ENCODE measurements at places on chromosomes 4 and X. TPM values are rescaled to one million over a fixed set of nuclear protein-coding genes. Genes with fewer than 3 reads are reported as not detected.

GRCh38 chr4:113064244-113064643 is 14.8 kb downstream of the ANK2 start:
- H3K27ac ChIP-seq = no peak overlapping the region
- no peak for DNase-seq
- H3K27me3 ChIP-seq = no peaks in the 10 kb centered on the region

DNA sequence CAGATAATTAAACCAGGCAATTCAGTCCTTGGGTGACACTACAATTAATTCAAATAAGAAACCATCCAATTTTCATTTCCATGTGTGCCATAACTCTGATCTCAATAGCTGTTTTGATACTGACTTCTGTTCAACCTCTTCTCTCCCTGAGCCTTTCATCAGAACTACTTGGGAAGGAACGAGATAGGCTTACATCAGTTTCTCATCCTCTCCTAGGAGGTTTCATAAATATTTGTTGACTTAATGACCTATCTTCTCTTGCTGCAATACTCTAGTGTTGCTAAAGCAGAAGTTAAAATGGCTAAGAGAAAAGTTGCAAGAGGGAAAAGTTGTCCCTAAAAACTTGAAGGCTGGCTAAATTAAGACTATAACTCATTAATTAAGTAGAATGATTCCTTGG is 41.8 kb downstream of the PRKG2 start:
- H3K4me1 ChIP-seq = no peaks in the 10 kb centered on the region
- no peaks in the 10 kb centered on the region for H3K36me3 ChIP-seq
- H3K27me3 ChIP-seq = no peaks in the 10 kb centered on the region
- H3K27ac ChIP-seq = no peak overlapping the region
- DNase-seq = no peak

DNA sequence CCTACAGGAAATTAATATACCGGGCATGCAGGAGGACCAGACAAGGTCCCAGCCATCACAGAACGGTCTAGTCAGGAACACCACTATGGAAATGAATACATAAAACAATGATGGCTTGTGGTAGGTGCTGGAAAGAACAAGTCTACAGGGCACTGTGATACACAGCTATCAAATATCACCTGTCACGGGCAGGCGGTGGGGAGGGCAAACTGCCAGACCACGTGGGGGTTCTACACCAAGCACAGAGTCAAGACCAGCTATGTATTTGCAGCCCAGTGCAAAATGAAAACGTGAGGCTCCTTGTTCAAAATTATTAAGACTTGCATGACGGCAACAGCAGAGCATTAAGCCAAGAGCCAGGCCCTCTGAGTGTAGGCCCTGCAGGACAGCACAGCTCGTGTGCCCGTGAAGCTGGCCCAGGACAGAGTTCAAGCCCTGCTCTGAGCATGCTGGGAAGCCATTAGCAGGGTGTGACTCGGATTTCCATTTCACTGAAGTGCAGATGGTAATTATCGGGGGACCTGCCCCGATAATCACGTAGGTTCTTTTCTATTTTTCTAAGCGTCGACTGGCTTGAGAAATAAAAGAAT is 83.6 kb downstream of the JAKMIP1 start:
- no peak for DNase-seq
- no peaks in the 10 kb centered on the region for H3K4me1 ChIP-seq
- H3K27me3 ChIP-seq = peaks cover 18% of the 10 kb centered on the region
- no peak overlapping the region for H3K4me3 ChIP-seq
- H3K27ac ChIP-seq = no peak overlapping the region
- no peaks in the 10 kb centered on the region for H3K36me3 ChIP-seq

DNA sequence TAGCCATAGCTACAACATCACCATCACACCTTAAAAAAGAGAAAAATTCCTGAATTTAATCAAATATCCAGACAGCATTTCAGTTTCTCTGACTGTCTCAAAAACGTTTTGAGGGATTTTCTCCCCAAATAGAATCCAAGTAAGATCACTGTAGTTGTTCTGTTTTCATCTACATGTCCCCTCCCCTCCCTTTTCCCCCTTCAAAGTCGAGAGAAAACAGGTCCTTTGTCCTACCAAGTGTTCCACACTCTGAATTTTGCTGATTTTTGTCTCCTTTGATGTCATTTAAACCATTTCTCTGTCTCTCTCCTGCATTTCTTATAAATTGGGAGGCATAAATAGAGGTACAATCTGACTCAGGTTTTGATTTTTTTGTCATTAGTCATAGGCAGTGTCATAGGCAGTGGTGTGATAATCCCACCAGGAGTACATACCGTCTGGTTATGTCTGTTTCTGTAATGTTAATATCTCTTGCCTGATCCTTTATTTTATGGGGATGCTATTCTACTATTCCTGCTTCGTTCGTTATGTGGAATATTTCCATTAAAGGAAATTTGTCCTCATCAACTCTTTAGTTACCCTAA is 348.6 kb downstream of the PTTG2 start:
- no peak for DNase-seq
- no peaks in the 10 kb centered on the region for H3K4me1 ChIP-seq
- H3K27ac ChIP-seq = no peak overlapping the region
- no peak overlapping the region for H3K4me3 ChIP-seq

GRCh38 chrX:120236687-120237479 is 13.7 kb upstream of the ZBTB33 start:
- H3K4me3 ChIP-seq = no peak overlapping the region
- DNase-seq = no peak
- H3K36me3 ChIP-seq = no peaks in the 10 kb centered on the region
- no peak overlapping the region for H3K27ac ChIP-seq
- H3K27me3 ChIP-seq = no peaks in the 10 kb centered on the region
- no peaks in the 10 kb centered on the region for H3K4me1 ChIP-seq

The TIGD4 gene
- total RNA-seq = 1.3 TPM

DNA sequence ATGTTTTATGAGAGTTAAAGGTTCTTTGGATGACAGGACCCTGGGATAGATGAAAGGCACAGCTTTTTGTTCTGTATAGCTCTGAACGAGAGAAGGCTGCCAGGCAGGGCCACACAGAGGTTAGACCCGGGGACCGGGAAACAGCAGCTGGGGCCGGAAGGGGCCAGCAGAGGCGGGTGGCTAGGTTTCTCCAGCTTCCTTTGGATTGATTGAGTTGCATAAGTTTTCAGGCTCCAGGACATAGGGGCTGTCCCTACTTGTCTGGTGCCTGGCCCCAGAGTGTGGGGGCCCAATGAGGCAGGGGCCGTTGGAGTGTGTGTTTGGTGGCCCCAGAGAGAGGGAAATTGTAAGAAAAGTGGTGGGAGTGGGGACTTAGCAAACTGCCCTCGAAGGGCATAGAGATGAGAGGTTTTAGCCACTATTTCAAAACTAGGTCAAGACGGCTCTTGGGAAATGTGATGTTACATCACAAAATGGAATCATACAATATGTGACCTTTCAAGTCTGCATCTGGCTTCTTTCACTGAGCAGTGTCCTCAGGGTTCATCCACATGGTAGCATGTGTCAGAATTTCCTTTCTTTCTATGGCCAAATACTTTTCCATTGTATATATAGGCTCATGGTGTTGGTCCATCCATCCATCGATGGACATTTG is 3.7 kb downstream of the ZFP92 start:
- no peaks in the 10 kb centered on the region for H3K27me3 ChIP-seq
- no peak for DNase-seq
- H3K36me3 ChIP-seq = no peaks in the 10 kb centered on the region
- no peak overlapping the region for H3K27ac ChIP-seq

DNA sequence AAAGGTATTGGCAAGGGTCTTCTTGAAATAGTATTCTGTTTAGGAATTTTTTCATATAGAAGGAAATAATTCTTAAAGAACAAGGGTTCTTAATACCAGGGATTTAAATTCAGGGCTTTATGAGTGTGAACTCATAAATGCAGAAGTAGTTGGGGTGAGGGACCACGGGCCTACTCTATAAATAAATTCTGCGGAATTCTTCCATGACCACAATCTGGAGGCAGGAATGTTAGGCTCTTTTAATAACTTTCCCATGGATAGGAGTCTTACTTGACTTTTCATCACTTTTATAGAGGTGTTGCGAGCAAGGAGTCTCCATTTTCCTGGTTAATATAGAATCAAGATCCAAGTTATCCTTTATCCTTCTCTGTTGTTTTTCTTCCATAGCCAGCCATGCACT is 76.7 kb upstream of the SLC4A4 start:
- no peak for DNase-seq
- H3K4me3 ChIP-seq = no peak overlapping the region
- H3K27me3 ChIP-seq = no peaks in the 10 kb centered on the region
- no peak overlapping the region for H3K27ac ChIP-seq

The DACH2 gene
- 0.67 TPM for total RNA-seq

GRCh38 chr4:4762909-4763821 is 96.3 kb upstream of the MSX1 start:
- H3K27ac ChIP-seq = peak overlapping the region; percentile 32
- peak; percentile 52 for DNase-seq
- H3K36me3 ChIP-seq = no peaks in the 10 kb centered on the region
- no peak overlapping the region for H3K4me3 ChIP-seq
- H3K4me1 ChIP-seq = peaks cover 19% of the 10 kb centered on the region

DNA sequence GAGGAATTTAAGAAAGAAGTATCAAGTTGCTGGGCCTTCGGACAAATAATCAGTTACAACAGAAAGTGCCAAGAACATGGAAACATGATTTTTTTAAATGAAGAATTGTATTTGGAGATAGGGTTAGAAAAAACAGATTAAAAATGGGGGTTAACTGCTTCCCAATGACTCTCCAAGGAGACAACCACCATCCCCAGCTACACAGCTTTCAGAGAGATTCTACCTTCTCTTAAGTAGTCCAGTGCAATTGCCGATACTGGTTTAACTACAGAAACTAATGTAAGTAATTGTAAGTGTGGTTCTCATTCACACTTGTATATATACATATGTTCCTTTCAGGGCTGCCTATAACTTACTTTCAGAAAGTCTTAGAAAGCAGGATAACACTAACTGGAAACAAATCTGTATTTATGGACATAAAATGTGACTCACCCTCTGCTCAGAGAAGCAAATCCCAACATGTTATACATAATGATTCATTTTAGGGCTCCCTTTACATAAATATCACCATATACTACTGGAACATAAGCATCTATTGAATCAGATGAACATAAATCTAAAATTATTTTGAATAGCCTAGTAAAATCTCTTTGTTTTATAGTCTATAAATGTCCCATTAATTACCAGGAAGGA is 248.9 kb upstream of the UGT8 start:
- no peak overlapping the region for H3K4me3 ChIP-seq
- H3K4me1 ChIP-seq = no peaks in the 10 kb centered on the region

The SLC39A8 gene
- 22.3 TPM for total RNA-seq

DNA sequence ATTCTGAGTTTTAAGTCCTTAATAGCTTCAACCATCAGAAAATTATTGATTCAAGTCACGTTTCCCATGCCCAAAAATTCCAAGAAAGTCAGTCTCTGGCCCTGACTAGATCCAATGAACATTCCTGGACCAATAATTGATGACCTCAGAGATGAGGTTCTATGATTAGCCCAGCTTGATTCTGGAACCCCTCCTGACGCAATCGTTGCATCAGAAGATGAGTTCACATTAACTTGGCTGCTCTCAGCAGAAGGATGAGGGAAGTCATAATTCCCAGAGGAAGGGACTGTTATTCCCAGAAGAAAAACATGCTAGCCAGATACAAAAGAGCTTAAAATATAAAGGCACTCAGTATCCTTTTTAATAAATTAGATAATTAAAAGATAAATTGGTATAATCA is 34.3 kb upstream of the CPEB2 start:
- no peak for DNase-seq
- no peak overlapping the region for H3K4me3 ChIP-seq
- no peak overlapping the region for H3K27ac ChIP-seq
- H3K4me1 ChIP-seq = no peaks in the 10 kb centered on the region
- H3K36me3 ChIP-seq = no peaks in the 10 kb centered on the region

- DNase-seq = peak; percentile 29
- H3K36me3 ChIP-seq = no peaks in the 10 kb centered on the region
- no peak overlapping the region for H3K4me3 ChIP-seq
- no peak overlapping the region for H3K27ac ChIP-seq
- no peaks in the 10 kb centered on the region for H3K27me3 ChIP-seq
Observed at GRCh38 chr4:112060212-112060611, 85.0 kb upstream of the FAM241A start.

GRCh38 chr4:114015444-114015899 is 36.0 kb upstream of the ARSJ start:
- no peaks in the 10 kb centered on the region for H3K27me3 ChIP-seq
- no peak overlapping the region for H3K4me3 ChIP-seq
- DNase-seq = no peak
- H3K27ac ChIP-seq = no peak overlapping the region
- no peaks in the 10 kb centered on the region for H3K36me3 ChIP-seq

The MEPE gene
- total RNA-seq = 0.07 TPM

DNA sequence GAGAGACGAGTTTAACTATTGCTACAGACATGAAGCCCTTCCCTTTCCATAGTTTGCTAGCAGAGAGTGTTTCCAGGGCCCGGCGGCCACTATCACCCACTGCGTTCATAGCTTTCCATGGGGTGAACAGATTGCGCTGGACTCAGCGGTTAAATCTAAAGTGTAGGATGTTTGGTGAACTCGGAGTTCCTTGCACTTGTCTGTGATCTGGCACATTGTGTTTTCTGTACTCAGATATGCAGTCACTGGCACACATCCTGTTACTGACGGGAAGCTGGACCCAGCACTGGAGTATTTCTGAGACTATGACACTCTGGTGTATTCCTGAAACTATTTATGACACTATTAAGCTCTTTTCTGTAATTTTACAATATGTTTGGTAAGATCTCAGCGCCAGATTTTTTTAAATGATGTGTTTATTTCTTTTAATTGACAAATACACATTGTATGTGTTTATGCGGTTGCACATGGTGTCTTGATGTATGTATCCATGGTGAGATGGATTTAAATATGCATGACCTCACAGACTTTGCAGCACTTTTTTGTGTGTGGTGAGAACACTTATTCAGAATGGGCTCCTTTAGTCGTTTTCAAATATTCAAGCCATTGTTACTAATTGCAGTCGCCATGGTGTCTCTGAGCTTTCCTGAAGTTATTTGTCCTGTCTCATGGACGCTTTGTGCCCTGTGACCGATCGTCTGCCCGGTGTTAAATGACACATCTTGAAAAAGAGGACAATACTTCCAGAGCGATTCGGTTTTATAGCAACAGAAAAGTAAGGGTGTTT is 14.1 kb downstream of the CD99 start:
- no peak overlapping the region for H3K4me3 ChIP-seq
- no peaks in the 10 kb centered on the region for H3K27me3 ChIP-seq
- H3K27ac ChIP-seq = peak overlapping the region; percentile 59
- no peaks in the 10 kb centered on the region for H3K36me3 ChIP-seq

DNA sequence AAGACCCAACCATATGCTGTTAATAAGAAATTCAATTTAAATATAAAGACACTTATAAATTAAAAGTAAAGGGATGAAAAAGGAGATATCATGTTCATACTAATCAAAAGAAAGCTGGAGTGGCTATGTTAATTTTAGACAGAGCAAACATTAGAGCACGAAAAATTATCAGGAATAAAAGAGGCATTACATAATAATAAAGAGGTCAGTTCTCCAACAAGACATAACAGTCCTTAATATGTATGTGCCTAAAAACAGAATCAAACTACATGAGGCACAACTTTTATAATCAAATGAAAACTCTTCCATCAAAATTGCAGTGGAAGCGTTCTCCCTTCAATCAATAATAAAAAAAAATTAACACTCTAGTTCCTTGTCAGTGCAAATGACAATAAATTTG is 62.6 kb downstream of the ARHGEF6 start:
- H3K4me1 ChIP-seq = no peaks in the 10 kb centered on the region
- H3K27me3 ChIP-seq = no peaks in the 10 kb centered on the region
- no peaks in the 10 kb centered on the region for H3K36me3 ChIP-seq

GRCh38 chr4:1305781-1306455 is 16.2 kb downstream of the MAEA start:
- H3K27me3 ChIP-seq = no peaks in the 10 kb centered on the region
- no peaks in the 10 kb centered on the region for H3K36me3 ChIP-seq
- peak overlapping the region; percentile 73 for H3K27ac ChIP-seq
- H3K4me3 ChIP-seq = no peak overlapping the region

The POLN gene
- total RNA-seq = 2.0 TPM

All from hepatocyte (in vitro differentiated cells).